ENCODE measurements at places on chromosomes 2 and 18.

DNA sequence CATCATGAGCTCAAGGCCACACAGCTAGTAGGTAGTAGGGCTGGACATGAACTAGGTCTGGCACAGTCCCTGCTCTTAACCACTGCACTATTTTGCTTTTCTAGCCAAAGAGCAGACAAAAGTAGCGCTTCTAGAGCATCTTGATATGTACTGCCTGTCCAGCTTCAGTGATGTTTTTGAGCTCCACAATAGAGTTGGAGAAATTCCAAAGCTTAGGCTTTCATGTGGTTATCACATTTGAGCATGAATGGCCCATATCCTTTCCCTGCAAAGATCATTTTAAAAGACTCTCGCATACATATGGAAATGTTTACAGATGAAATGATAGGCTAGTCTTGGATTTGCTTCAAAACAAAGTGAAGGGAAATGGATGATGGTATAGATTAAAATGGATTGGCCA is 128.7 kb downstream of the MAP3K20 start:
- no peak for DNase-seq

GRCh38 chr2:72144632-72145288 is 2.9 kb downstream of the CYP26B1 start:
- no peak for DNase-seq

DNA sequence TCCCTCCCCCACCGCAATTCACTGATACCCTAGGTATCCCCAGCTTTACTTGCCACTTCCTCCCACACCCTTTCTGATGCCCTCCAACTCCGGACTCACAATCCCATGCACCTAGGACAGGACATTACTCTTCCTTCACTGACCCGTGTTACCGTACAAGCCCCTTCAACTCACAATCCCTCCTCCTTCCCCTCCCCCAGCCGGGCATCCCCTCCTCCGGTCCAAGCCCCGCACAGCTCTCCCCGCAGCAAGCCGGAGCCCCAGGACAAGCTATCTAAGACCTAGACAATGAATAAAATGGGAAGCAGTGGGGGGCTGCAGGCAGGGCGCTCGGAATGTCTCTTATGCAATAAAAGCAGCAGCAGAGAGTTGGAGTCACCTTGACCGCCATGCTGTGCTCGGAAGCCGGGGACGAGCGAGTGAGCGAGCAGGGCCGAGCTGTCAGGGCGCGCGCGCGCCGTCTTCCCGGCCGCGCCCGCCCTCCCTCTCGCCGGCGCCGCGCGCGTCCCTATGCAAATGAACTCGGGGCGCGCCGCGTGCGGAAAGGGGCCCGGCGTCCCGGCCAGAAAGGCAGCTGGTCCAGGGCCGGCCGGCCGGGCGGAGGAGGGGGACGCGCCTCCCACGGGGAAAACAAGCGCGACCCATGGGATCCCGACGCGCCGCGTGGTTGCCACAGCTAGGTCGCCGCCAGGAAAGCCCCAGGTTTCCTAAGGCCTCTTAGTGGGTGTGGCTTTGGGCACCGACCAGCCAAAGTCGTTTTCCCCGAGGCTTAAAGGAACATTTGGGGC is at the start of gene SLC25A12:
SLC25A12 (minus strand) TSS at position 421 of the 788 bp plus-strand sequence; CDS start at position 391, 30 bp downstream.
- peak; percentile 69 for DNase-seq

DNA sequence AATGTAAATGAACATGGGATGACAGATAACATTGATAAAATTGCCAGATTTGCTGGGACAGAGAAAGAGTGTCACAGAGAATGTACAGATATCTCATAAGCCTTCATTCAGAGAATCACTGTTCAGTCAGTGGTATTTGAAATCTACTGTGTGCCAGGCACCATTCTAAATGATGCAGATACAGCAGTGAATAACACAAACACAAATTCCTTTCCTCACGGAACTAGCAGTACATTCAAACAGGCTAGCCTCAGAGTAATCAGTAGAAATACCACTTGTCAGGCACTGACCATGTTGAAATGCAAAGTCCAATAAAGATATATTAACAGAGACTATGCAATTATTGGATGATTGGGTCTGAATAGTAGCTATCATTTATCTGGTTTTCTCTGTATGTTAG is 211.0 kb downstream of the RDH14 start:
- DNase-seq: no peak

DNA sequence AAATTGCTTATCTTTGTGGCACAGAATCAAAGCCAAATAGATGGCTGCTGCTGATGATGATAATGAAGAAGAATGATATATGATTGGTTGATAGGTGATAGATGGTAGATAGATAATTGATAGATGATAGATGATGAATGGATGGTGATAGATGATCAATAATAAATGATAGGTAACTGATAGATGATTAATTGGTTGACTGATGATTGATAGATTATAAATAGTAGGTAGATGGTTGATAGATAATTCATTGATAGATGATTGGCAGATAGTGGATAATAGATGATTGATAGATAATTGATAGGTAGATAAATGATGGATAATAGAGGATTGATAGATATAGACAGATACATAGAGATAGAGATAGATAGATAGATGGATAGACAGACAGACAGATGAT is 430.2 kb downstream of the EIPR1 start:
- no peak for DNase-seq

- no peak for DNase-seq
Observed at GRCh38 chr2:185790361-185790760, 51.8 kb downstream of the FSIP2 start.

GRCh38 chr2:107349329-107349728 is 463.4 kb upstream of the ST6GAL2 start:
- no peak for DNase-seq

- DNase-seq: peak; percentile 35
Observed at GRCh38 chr2:216023055-216023648, 9.8 kb upstream of the MREG start.

DNA sequence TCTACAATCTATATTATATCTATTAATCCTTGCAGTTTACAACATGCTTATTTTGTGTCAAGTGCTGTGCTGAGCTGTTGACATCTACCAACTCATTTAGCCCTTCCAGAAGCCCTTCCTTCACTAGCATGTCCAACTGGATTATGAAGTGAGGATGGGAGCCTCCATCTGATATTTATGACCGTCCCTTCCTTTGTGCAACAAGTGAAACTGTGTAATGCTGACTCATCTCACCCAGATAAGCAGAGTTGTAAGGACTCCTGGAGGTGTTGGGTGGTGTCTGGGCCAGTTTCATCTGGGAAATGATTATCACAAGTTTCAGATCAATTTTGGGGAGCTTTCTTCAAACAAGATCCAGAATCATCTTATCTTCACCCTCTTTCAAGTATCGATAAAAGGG is 156.6 kb upstream of the ETAA1 start:
- DNase-seq: no peak

- DNase-seq: no peak
Observed at GRCh38 chr2:55102056-55102812, 52.0 kb upstream of the RTN4 start.

DNA sequence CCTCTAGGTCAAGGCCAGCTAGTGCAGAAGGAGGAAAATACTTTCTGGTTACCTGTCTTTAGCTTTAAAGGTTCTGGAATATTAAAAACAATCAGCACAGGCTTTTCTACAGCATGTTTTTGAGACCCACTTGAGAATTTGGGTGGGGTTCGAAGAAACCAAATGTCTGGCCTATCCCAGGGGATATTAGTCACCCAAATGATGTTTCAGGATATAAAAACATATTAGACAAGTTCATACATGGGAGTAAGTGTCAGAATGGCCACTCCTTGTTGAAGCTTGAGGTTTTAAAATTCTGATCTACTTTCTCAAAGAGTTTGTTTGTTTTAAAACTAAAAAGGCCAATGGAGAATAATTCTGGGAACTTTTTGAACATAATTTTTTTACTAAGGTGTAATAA is 158.6 kb upstream of the DLX2 start:
- no peak for DNase-seq

GRCh38 chr2:13550285-13551231 is 833.8 kb downstream of the TRIB2 start:
- no peak for DNase-seq

DNA sequence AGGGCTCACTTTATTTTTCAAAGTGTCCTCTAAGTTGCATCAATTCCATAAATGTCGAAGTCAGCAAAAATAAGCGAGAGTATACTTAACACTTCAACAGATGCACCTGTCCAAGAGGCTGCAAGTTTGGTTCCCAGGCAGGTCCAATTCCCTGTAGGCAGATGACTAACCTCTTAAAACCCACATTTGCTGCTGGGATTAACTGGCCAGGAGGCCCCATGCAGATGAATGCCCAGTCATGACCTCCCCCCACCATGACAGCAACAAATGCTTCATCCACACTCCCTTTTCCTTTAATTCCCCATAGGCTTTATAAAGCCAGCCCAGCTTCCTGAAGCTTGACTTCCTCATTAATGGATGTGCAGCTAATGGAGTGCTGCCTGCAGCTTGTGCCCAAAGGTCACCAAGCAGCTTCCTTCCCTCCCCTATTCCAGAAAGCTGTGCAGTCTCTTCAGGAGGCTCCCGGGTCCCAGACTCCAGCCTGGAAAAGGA is 35.7 kb downstream of the REEP1 start:
- DNase-seq: no peak

DNA sequence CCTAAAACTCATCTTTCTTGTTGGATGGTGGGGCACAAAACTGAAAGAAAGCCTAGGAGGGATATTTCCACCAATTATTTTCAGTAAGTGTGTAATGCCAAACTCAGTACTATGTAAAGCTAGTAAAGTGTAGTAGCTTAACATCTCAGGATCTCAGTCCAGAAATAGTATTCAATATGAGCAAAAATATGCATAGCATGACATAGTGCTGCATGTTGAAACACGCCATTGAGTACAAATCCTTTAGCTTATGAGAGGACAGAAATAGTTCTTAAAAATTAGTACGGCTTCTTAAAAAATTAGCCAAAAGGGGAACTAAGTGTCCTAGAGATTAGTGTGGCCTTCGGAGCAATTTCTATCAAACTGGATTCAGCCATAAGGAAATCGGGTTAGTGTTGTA is 21.7 kb upstream of the ATL2 start:
- DNase-seq: no peak

DNA sequence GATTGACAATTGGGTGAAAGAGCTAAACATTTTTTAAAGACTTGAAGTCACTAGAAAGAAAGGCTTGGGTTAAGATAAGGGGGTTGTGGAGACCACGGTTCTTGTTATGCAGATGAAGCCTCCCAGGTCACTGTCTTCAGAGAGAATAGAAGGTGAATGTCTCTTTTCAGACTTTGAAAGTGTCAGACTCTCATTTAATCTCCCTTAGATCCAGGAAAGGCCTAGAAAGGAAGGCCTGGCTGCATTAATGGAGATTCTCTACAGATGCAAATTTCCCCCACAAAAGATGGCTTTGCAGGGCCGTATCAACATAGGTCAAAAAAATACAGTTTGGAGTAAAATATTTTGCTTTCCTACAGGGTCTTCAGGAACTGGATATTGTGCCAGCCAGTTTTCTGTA is 193.9 kb downstream of the RTP5 start:
- no peak for DNase-seq

GRCh38 chr2:172763079-172763478 is 27.4 kb downstream of the RAPGEF4 start:
- DNase-seq: no peak

DNA sequence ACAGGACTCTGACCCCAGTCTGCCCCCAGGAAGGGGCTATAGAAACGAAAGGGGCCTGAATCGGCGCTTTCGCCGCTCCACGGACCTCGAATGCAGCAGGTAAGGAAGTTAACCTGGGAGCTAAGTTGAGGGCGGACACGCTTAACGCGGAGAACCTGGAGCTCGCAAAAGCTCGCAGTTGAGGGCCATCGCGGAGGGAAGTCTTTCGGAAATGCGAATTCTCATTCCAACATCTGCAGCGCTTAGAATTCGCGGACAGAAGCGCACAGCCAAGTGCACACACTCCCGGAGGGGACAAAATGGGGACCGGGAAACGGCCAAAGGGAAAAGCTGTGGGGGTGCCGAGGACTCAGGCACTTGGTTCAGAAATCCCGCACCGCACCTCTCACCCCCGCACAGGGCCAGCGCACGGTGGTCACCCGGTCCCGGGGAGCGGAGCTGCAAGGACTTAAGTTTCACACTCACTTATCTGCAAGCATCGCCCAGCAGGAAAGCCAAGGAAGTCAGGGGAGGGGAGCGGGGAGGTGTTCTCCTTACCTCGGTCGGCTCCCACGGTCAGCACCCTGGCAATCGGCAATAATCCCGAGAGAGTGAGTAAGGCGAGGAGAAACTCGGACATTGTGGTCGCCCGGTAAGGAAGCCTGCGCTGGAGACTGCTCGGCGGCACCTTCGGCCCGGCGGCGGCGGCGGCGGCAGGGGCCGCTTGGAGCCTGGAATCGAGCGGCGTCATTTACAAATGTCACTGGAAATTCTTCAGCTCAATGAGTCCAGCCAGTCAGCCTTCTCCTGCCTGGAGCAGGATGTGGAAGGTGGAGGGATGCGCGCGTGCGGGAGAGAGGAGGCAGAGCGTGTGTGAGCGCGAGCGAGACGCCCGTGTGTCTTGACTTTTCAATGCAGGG is 456 bp downstream of the LRP1B start:
- DNase-seq: no peak

DNA sequence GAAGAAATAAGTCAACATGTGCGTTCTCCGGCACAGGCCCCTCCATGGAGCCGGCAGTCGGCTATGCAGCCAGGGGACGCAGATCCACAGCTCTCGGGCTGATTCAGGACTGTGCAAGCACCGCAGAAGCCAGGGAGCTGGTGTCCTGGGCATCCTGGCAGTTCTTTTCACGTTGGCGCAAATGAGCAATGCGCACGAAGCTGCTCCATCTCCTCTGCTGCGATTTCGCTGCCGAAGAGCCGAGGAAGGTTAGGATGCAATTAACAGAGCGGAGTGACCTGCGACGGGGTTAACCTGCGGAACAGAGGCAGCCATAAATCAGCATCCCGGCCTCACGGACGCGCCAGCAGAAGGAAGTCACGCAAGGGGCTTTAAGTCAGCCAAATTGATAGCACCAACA is 107.1 kb upstream of the POU3F3 start:
- no peak for DNase-seq

- DNase-seq: no peak
Observed at GRCh38 chr18:51721996-51722395, 524.5 kb upstream of the MEX3C start.

DNA sequence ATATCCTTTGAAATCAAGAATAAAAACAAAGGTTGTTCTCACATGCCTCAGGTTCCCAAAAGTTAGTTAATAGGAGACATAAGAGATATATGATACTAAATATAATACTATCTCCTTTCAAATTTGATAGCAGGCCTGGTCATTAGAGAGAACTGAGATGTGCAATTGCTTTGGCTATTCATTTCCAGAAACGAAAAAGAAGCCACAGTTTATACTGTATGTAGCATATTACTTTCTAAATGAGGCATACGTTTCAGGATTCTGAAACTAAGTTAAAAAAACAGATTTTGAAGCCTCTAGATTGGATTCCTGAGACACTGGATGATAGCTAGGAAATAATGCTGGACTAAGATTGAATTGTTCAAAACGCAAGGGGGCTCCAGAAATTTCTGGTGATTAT is 7.1 kb downstream of the PPP1R1C start:
- DNase-seq: no peak

- DNase-seq: peak; percentile 20
Observed at GRCh38 chr2:102147935-102148334, 5.4 kb downstream of the IL1R1 start.

DNA sequence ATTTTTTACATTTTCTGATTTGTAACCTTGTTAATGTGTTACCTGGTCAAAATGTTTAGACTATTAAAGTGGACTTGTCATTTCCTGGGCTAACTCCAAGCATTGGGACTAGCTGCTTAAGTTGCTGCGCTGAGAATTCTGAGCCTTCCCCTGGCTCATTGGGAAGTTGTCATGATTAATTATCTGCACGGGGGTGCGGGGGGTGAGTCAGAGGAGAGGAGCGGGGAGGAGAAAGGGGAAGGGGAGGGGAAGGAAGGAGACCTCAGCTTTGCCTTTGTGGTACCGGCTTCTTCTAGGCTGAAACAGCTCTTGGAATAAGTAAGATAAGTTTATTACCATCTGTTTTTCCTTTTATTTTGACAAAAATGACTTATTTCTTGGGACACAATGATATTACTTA is 52.9 kb upstream of the APCDD1 start:
- DNase-seq: no peak
